ENCODE measurements at places on chromosomes 4 and X.

DNA sequence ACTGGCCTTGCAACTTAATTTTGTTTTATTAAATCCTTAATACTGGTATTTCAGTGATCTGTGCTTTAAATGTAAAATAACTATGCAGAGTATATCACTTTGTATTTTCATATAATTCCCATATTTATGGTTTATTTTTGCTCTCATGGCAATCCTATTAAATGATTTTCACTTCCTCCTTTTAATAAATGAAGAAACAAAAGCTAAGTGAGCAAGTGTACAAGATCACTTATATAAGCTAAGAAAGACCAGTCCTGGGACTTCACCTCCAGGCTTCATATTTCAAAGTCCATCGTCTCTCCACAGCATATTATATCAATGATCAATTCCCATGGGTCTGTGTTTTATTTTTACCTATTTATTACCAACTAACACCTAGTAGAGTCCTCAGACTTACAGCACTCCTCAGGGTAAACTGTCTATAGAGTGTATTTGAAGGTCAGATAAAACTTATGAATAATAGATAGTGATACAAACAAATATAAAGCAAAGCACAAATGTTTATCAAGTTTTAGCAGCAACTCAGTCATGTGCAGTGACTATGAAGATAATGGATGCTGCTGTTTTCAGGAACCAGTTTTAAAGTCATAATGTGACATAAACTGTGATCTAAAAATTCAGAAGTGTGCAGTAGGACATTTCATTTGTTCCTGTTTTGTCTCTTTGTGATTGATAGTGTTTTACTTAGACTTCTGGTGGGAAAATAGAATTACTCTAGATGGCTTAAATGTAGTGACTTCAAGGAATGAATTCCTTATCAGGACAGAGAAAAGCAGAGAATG, 56.8 kb downstream of the ARHGAP24 start:
- DNase-seq: no peak

DNA sequence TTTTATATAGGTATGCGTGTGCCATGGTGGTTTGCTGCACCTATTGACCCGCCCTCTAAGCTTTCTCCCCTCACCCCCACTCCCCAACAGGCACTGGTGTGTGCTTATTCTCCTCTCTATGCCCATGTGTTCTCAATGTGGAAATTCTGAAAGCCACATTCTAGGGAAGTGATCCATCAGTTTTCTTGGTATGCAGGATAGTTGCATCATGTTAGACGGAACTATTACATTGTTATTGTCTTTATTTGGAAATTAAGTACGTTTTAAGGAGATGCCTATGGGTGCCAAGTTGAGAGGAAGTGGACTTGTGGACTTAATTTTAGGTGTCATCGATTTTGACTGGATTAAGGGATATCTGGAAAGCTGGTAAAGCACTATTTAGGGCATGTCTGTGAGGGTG, 204.6 kb downstream of the RBM46 start:
- no peak for DNase-seq

GRCh38 chrX:42948723-42949657, 171.0 kb upstream of the PPP1R2C start:
- DNase-seq: peak; percentile 60

- no peak for DNase-seq
Measured at GRCh38 chr4:121785479-121785878, 15.6 kb upstream of the EXOSC9 start.

GRCh38 chr4:129223945-129224344, 128.0 kb downstream of the C4orf33 start:
- no peak for DNase-seq

- DNase-seq: no peak
Measured at GRCh38 chr4:3192827-3193226, 56.1 kb upstream of the MSANTD1 start.

- DNase-seq: no peak
Measured at GRCh38 chr4:94507281-94507680, 55.5 kb downstream of the PDLIM5 start.

- DNase-seq: no peak
Measured at GRCh38 chrX:103540145-103540544, 20.9 kb upstream of the RAB40A start.

DNA sequence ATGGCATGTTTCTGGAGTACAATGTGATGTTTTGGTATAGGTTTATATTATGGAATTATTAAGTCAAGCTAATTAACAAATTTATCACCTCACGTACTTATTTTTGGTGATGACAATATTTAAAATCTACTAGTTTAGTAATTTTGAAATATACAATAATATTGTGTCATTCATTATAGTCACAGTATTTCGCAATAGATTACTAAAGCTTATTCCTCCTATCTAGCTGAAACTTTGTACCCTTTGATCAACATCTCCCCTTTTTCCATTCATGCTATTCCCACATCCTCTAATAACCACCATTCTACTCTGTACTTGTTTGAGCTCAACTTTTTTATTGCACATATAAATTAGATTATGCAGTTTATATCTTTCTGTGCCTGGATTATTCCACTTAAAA, 164.8 kb upstream of the SPANXN4 start:
- DNase-seq: no peak

GRCh38 chrX:54926978-54927377, 6.4 kb downstream of the TRO start:
- no peak for DNase-seq

DNA sequence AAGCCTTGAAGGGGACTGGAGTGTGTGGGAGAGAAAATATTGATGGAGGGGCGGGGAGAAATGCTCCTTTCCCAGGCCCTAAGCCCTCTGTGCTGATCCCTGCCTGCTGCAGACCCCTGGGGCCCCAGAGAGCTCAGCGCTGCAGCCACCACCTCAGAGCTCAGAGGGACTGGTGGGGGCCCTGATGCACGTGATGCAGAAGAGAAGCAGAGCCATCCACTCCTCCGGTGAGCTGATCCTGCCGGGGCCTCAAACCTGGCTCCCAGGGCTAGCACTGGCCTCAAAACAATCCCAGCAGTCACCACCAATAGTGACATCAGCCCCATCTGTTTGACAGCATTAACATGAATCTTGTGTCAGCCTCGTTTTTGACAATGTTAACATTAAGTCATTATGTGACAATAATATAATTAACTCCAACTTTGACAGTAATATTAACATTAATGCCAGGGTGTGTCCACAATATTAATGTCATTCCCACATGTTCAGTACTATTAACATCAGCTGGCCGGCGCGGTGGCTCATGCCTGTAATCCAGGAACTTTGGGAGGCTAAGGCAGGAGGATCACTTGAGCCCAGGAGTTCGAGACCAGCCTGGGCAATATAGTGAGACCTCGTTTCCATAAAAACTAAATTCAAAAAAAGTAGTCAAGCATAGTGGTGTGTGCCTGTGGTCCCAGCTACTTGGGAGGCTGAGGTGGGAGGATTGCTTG, 5.8 kb downstream of the WAS start:
- DNase-seq: no peak

DNA sequence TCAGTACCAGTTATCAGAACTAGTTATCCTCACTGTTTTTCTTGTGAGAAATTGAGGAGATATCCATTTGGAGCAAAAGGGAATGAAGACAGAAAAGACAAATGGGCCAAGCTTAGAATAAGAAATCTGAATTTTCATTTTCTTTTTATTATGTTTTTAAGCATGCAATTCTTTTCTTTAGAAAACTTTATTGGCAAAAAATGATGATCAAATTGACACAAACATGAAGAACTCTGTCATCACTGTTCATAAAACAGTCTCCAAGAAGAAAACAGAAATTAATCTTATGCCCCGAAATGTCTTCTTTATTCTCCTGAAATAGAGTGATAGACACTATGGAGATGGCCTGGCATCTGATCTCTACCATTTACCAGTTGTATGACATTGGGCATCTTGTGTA, 139.0 kb downstream of the ARHGAP24 start:
- no peak for DNase-seq

DNA sequence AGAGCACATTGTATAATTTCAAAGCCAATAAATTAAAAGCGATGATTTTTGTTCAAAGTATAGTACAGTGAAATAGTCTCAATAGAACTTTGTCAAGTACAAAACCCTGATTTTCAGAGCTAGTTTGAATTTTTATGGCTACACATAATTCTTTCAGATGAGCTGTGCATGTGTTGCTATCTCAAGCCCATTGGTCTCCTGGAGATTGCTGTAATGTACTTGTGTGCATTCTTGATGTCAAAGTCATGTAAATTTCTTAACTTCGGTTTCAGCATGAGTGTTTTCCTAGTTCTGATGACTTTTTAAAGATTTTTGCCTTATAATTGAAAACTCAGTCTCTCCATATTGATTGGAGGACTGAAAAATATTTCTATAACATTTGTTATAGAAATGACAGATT, 200.8 kb downstream of the CEP135 start:
- DNase-seq: no peak

DNA sequence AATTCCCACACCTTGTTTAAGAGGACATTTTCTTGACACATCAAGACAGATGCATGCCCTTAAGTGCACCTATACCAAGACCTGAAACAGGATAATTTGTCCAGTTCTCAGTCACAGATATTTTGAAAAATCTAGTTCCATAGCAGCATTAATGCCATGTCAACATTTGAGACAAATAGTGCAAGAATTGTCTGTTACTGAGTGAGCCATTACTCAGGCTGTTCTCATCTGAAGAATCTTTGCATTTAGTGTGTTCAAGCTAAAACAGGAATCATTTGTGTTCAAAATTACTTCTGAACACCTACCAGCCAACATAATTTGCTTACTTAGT, 354.9 kb downstream of the KCNIP4 start:
- DNase-seq: no peak

GRCh38 chrX:132615391-132616131, 126.7 kb upstream of the MBNL3 start:
- peak; percentile 67 for DNase-seq

DNA sequence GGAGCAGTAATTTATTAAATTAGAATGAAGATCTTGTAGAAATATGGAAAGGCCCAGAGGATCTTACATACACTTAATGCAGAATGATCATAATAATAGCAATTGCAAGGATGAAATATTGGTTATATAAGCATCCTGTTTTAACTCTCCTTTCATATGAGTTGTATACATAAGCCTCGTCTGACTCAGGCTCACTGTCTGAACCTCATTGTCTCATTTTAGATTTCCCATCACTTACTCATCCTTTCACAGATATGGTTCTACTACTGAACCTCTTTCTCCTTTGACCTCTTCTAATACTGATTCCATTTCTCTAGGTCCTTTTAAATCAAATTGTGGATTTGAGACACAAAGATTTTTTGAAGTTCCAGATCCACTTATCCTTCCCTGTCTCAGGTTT, 277.3 kb upstream of the TRPC5 start:
- no peak for DNase-seq

GRCh38 chr4:149835280-149835679, 19.6 kb upstream of the IQCM start:
- no peak for DNase-seq

- DNase-seq: no peak
Measured at GRCh38 chrX:153547195-153547594, 29.8 kb downstream of the ATP2B3 start.

DNA sequence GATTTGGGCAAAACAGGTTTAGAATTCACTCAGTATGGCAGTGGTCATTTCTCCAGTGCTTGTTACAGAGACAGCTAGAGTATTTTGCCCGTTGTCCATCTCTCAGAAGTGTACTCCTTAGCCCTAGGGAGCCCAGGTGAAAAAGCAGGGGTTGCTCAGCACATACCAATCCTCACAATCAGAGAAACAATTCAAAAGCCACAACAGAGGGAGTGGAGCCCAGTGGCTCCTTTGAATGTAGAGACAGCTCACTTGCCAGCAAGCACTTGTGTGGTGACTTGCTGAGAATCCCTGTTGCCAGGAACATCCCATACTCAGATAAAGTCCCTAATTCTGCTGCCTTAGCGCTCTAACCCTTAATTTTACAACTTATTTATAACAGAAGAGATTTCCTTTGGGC, 1488.3 kb downstream of the RPA4 start:
- DNase-seq: no peak

DNA sequence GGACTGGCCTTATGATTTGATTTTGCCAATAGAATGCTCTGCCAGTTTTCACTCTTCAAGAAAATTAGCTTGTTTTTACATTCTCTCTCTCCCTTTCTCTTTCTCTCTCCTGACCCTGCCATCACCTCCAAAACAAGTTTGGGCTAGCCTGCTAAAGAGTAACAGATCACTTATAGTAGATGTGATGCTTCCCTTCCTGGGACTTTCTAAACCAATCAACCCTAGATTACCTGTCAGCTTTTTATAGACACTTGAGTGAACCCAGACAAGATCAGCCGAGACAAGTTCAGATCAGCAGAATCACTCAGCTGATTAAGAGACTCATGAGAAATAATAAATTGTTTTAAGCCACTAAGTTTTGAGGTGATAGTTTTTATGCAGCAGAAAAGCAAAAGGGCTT, 521.2 kb downstream of the ANKRD50 start:
- DNase-seq: no peak

DNA sequence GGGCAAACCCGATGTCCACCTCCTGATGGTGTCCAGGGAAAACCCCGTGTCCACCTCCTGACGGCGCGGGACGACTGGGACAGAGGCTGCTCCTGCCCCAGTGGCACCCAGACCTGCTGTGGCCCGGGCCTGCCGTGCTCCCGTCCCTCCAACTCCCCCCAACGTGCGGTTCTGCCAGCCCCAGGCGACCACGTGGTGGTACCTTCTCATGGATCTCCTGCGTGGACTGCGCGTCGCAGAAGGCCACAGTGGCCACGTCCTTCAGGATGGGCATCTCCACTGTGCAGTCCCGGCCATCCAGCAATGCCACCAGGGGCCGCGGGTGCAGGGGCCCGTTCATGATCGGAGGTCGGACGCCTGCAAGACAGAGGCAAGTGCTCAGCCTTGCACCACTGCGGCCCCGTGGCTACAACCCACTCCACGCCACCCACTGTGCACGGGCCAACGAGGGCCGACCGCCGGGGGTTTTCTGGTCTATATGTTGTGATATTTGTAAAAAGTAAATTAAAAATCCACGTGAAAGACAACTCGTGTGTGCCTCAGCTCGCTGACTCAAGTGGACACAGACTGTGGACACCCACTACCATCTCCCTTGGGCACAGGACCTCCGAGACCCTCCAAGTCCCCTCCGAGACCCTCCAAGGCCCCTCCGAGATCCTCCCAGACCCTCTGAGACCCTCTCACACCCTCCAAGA, 10.8 kb downstream of the CTBP1 start:
- no peak for DNase-seq

- no peak for DNase-seq
Measured at GRCh38 chr4:176479767-176480166, 160.0 kb downstream of the SPCS3 start.

- no peak for DNase-seq
Measured at GRCh38 chr4:1939664-1940509, 68.7 kb downstream of the NSD2 start.

GRCh38 chr4:142960867-142961644, 115.0 kb upstream of the INPP4B start:
- DNase-seq: no peak

- DNase-seq: no peak
Measured at GRCh38 chrX:71168134-71168533, 23.5 kb downstream of the NLGN3 start.

GRCh38 chrX:105228602-105229001, 8.1 kb upstream of the TEX13A start:
- no peak for DNase-seq

GRCh38 chrX:110851780-110852179, 56.2 kb upstream of the CHRDL1 start:
- no peak for DNase-seq

All from CD4-positive, alpha-beta T cell treated with Interleukin-17A for 4 hours (primary cell).